KG1 (cell line): ENCODE measurements at places on chromosomes 4 and X.
A peak's percentile ranks its signal among the peaks of the same experiment; 100 is the strongest.

GRCh38 chr4:82293304-82293703 lies 80.5 kb downstream of the HNRNPD start:
- peak; percentile 33 for DNase-seq

DNA sequence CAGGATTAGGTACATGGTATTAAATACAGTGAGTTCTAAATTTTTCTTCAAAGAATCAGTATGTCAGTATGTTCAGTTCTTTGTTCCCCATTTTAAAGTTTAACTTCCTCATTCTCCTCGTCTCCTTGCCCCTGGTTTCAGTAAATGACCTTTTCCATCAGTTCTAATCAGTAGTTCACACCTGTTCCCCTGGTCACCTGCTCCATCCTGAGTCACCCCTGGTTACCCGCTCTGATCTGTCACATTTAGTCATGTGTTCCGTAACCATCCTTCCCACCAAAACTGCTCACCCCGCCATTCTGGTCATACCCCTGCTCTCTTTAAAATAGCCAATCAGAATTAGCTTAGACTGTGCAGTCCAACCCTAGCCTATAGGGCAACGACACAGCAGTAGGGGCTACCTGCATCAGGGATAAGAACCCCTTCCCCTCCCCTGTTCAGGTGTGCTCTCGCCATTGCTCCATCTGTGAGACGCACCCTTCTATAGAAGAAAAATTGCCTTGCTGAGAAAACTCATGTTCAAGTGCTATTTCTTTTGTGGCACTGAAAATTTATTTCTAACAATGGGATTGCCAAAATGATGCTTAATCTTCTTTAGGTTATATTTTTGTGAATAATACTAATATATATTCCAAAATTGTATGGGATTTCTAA lies 181.3 kb downstream of the OR13H1 start:
- no peak for DNase-seq

DNA sequence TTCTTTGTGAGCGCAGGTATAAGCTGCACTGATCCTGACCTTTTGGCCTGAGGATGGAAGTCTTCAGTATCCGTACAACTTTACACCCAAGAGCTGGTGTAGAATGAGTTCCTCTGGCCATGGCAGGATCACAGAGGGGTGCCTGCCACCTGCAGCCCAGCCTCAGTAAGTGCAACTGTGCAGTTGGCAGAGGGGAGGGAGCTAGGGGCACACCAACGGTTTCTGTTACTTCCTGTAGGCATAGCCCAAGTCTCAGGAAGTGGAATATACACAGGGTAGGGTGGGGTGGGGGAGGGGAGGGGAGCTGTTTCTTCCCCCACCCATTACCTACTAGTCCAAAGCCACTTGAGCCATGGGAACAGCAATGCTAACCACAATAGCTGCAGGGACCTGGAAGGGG lies 85.4 kb upstream of the GBA3 start:
- peak; percentile 28 for DNase-seq

DNA sequence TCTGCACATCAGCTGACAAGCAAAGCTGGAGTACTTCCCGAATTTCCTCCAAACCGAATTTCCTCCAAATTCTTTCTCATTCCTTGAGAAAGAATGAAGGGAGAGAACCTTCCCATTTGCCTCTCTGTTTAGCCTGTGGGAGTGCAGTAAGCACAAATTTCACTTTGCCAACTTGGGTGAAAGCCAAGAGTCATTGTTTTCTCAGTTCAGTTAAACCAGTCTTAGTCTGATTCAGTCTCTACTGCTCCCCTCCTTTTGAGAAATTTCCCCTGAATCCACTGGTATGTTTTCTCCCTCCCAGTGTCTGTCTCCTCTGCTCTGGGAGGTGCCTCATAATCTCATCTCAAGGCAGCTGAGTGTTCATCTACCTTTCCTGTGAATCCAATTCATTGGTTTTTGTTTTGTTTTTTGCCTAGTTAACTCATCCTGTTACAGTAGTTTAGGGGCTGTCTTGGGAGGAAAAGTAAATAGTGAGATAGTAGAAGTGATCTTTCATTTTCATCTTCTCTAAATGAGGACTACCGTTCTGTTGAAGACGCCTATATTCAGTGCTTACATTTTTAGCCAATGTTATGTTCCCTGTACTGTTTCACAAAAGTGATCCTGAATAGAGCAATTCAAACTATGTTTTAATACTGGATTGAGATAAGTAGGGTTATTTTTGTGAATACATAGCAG lies 49.0 kb downstream of the SYTL5 start:
- no peak for DNase-seq

- DNase-seq = no peak
Measured at GRCh38 chr4:6121276-6121850, 79.0 kb downstream of the JAKMIP1 start.

DNA sequence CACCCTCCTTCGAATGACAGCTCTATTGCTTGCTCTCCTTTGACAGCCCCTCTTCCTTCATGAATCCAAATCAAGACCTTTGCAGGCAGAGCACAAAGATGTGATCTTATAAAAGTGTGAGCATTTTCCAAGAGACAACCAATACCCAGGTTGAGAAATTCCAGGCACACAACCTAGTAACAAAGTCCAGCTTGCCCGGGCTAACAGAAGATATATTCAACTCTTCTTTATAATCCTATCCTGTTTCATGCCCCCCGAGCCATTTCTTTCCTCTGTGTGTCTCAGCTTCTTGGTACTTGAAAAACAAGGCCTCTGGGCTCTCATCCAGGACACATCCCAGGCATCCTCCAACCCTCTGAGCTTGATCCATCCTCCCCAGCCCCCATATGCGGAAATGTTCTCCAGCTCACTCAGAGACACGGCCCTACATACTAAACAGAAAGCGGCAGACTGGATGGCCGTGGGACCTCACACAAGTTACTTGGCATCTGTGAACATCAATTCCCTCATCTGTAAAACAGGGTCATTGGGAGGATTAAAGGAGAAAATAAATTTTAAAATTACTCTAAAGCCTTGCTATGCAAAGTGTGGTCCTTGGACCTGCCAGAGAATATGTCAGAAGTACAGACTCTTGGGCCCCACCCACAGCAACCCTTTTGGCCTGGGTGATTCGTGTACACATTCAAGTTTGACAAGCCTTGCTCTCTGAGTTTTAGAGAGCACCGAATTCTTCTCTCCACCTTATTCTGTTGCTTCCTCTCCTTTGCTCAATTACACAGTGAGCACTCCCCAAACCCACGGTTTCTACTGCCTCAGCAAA lies 627.0 kb downstream of the BCOR start:
- DNase-seq = no peak

DNA sequence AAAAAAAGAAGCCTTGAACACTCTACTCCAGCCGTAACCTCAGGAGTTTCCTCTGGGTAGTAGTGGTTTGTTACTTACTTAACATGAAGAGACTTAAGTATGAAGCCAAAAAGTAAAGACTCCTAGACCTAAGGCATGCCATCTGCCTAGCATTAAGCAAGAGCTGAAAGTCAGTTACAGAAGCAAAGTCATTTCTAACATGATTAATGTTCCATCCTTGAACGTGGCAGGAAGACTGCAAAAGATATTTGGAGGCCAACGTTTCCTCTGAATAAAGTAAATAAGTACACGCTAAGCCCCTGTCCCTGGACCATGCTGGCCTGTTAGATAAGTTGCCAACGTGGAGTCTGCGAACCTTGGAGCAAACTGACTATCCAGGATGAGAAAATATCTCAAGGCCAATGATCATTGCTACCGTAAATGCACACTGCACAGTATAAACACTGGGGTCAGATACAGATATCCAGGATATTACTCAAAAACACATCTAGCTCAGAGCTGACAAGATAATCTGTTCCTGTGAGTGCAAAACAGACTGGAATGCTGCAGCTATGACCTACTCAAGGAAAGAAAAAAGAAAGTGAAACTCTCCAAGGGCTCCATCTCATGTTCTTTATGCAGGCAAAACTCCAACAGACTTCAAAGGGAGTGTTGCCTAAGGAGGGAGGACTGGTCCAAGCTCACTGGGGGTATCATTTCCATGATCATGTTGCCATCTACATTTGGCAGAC lies 255.8 kb downstream of the COL25A1 start:
- DNase-seq = peak; percentile 15

GRCh38 chr4:86048426-86048825 lies 311.4 kb downstream of the MAPK10 start:
- DNase-seq = no peak

GRCh38 chrX:7420717-7421116 lies 272.8 kb upstream of the PUDP start:
- no peak for DNase-seq

DNA sequence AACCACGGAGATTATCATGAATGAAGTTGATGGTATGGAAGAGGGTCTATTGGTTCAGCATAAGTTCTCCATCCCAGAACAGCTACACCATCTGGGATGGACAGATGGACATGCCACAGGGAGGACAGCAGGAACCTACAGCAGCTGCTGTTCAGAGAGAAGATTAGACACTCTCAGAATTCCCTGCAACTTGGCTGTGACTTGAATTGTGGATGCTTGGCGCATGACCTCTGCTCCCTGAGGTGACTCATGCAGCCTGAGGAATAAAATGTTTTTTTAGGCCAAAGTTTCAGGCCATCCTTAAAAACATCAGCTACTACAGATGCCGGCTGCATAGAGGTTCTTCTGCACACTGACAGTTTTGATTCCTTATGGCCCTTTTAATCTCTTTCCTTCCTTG lies 97.3 kb downstream of the RS1 start:
- no peak for DNase-seq

GRCh38 chrX:10569946-10570345 lies 50.4 kb downstream of the MID1 start:
- no peak for DNase-seq

DNA sequence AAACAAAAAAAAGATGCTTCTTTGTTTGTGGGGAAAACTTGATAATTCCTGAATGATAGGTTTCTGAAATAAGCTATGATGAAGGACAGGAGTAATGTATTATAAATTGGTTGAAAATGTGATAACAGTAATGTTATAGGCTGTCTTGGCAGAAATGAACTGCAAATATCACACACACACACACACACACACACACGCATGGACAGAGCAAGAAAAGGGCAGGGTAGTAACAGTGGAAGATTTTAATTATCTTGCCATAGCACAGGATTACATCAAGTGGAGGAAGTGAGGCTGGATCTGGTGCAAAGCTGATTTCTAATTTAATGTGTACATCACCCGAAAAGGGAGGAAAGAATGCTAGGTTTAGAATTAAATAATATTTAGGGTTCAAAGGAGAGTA lies 97.5 kb upstream of the CXXC4 start:
- no peak for DNase-seq

GRCh38 chrX:10397349-10397748 lies 223.0 kb downstream of the MID1 start:
- DNase-seq = no peak

GRCh38 chr4:174537634-174538033 lies 15.3 kb upstream of the HPGD start:
- no peak for DNase-seq

- DNase-seq = no peak
Measured at GRCh38 chr4:118158763-118159375, 124.6 kb downstream of the NDST3 start.

DNA sequence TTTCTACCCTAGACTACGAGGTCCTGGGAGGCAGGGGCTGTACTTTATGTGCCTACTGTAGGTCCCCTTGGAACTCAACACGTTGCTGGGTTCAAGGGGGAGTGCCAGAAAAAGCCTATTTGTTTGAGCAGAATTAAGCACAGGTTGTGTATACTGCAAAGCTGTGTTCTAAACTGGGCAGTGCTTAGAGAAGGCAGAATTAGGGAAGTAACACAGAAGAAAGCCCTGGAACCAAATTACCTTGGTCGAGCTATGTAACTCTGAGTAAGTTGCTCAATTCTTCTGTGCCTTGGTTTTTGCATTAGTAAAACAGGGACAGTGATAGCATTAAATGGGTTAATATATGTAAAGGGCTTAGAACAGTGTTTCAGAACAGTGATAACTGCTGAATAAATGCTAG lies 245.0 kb upstream of the SFRP2 start:
- no peak for DNase-seq

DNA sequence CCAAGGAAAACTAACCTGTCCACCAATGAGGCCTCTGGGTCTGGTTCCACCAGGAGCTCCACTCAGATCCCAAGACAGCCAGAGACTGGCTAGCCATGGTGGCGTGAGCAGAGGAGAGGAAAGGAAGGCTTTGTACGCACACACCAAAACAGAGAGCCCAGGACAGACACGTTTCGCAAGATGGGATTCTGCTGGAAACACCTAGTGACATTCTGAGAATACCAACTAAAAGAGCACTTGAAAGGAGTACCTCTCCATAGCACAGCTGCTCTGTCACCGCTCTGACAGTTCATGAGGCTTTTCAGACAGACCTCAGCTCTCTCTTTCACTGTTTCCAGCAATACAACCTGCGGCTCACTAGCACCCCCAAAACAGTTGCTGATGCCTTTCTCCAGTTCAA lies 105.0 kb downstream of the SH3KBP1 start:
- DNase-seq = no peak

DNA sequence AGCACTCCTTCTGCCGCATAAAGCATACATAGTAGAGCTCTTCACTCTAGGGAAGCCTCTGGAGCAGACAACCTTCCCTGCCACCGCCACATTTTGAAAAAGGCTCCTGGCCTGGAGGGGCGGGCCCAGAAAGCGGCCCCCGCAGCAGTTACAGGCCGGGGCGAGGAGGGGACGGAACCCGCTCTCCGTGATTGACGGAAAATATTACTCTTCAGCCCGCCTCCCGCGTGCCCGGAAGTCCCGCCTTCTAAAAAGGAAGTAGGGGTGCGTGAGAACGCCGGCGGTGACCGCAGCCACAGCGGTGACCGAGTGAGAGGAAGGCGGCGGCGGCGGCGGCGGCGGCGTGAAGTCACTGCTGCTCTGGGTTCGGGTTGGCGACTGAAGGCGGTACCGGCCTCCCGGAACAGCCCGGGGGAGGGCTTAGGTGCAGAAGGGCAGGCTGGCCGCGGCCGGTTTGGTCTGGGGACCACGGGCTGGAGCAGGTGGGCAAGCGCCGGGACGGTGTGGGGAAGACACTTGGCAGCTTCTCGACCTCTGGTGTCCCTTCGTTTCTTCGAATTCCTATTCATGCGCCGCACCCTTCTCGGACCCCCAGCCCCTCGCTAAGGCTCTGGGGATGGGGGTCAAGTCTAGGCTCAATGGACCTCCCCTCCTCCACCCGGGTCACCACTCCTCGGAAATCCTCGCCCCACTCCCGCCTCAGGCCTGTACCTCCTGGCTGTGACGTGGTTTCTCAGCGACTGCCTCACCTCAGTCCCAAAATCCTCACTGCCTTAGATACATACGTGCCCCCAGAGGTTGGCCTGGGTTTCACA lies at the start of gene HCCS:
Gene HCCS (plus strand): TSS at position 296 of the 815 bp plus-strand sequence. CDS start 729 bp downstream, outside the sequence.
- peak; percentile 17 for DNase-seq

DNA sequence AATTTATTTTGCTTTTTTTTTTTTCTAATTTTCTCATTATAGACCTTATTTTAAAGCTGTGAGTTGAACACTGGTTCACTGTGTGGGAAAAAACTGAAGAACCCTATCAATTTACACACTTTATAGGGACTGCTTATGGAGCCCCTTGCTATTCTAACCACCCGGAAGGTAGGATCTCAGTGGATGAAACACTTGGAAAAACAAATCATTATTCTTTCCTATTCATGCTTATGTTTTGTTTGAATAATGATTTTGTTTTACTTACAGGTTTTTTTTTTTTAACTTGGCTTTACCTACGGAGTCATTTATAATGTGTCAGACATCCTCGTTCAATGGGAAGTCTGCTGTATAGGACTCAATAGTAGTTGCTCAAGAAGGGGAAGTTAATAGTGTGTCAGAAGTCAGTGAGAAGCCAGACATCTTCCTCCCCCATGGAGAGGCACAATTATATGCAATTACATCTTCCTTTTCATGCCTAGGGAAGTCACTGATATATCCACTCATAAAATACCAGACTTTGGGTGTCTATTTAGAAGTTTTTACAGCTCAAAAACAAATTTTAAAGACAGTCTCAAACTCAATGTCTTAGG lies 113.2 kb downstream of the ARSF start:
- no peak for DNase-seq

- no peak for DNase-seq
Measured at GRCh38 chr4:17309567-17310268, 202.2 kb downstream of the QDPR start.
